Mesothelial cell of epicardium (in vitro differentiated cells): ENCODE measurements at places on chromosomes 6 and 20.

DNA sequence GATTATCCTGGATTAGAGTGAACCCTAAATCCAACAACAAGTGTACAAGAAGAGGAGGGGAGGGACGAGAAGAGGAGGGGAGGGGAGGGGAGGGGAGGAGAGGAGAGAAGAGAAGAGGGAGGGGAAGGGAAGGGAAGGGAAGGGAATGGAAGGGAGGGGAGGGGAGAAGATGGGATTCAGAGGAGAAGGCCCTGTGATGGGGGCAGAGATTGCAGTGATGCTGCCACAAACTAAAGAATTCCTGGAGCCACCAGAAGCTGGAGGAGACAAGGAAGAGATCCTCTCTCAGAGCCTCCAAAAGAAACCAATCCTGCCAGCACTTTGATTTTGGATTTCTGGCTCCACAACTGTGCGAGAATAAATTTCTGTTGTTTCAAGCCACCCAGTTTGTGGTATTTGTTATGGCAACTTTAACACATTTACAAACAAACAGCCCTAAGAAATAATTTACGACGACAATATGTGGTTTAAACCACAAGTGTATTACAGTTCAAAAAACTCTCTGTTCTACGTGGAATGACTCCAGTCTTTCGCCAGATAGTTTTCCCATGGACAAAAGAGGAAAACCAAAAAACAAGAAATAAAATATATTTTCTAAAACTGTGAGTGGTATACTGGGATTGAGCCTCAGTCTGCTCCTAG, 235.4 kb downstream of the HDGFL1 start:
- DNase-seq, result no peak

- peak; percentile 27 for DNase-seq
Observed at GRCh38 chr6:168121303-168121665, 42.3 kb upstream of the FRMD1 start.

- DNase-seq, result no peak
Observed at GRCh38 chr6:29749668-29750067, 26.4 kb downstream of the HLA-F start.

DNA sequence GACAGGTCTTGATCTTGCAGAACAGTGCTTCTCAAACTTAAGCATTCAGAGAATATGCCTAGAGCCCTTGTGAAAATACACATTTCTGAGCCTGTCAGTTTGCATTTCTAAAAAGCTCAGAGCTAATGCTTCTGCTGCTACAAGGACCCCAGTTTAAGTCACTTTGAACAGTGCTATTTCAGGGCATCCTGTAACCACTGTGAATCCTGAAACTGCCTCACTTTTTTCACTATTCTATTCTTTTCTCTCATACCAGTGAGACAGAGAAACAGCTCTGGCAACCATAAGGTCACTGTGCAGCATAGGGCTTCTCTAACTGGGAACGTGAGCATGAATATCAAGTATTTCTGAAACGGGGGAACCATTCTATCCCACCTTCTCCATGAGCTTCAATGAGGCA, 51.2 kb downstream of the LGSN start:
- no peak for DNase-seq

DNA sequence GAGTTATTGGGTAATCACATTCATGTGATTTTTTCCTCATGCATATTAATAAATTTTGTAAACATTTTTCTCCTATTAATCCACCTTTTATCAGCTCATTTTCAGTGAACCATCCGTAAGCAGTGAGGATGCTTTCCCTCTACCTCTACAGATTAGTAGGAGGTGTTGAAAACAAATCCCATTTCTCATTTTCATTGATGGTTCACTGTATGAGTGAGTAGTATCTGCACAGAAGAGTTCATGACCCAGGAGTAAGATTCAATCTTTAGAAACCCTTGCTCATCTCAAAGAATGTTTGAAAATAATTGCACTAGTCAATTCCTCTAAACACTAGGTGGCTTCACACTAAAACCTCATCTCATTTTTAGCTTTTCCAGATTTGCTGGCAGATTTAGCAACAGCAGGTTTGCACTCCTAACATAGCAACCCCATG, 440.0 kb downstream of the HAO1 start:
- no peak for DNase-seq

DNA sequence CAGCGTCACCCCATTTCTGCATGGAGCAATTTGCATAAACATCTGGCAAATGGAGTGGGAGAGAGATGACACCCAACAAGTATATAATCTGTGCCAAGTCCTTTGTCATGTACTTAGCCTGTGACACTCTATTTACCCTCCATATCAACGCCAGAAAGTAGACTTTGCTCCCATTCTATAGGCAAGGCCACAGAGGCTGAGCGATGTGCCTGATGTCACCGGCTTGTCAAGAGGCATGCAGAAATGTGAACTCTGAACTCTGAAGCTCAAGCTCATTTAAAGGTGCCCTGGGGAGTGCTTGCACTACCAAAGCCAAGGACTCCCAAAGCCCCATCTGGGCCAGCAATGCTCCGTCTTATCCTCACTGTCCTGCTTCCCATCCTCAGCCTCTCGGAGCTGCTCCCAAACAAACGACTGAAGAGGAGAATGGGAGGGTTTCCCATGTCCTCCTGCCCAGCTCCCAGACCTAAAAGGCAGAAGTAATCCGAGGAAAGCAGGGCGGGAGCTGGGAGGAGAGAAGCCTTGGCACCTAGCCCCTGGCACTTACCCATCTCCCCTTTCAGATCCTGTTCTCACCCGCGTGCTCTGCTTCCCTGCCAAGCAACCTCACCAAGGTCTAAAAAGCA, 9.2 kb downstream of the CPNE5 start:
- DNase-seq, result no peak

GRCh38 chr6:166950443-166950821, 5.9 kb downstream of the RNASET2 start:
- no peak for DNase-seq

DNA sequence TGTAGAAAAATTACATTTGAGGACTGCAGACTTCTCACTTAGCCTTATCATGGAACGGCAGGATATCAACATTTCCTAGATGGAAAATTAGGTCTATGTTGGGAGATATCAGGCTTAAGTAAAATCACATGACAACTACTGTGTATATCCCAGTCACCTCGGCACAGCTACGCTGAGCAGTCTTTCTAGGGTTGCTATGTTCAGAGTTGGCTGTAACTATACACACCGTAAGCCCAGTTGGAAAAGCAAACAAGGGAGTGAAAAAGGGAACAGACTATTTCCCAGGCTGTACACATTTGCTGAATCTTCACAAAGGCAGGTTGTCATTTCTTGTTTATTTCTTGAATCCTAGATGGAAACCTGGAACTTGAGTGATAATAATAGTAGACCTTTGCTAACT, 80.7 kb upstream of the PTPRK start:
- DNase-seq, result no peak

DNA sequence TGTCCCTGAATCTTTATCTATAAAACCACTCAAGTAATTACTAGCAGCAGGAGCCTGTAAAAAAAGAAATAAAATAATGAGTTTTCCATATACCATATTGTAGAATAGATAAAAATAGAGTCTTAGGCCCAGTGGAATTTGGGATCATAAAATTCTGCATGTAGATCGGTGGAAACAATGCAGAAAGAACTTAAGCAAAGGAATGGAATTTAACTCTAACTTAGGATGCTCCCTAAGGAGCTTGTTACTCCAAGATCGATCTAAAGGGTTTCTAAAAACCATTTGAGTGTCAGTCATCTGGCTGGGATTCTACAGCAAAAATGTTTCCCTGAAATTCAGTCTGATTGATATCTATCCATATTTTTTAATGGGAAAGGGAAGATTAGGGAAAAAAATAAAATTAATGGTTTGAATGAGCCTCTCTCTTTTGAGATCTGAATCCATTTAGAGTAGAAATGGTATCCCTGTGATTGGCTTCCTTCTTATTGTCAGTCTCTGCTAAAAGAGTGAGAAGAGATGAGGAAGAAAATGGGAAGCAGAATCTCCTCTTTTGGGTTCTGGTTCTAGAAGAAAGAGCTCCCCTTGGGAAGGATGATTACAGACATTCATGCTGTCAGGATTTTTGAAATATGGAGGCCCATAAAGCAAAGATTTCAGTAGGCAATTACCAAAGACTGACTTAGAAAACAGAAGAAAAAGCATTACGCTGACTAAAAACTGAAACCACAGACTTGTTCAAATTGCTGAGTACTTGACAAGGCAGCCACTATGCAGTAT, 564.3 kb upstream of the MARCKS start:
- no peak for DNase-seq

DNA sequence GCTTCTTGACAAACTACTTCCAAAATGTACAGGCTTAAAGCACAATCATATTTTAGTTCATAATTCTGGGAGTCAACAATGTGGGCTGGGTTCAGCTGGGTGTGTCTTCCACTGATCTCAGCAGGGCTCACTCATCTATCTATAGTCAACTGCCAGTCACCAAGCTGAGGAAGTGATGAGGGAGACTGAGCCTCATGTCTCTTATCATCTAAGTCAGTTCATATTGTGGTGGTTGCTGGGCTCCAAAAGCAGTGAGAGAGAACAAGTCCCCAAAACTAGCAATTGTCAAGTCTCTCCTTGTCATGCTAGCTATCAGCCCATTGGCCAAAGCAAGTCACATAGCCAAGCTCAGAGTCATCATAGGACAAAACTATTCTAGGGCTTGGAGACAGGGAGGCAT, 465.9 kb upstream of the ARID1B start:
- DNase-seq, result no peak

- DNase-seq, result no peak
Observed at GRCh38 chr6:9614778-9615177, 800.1 kb downstream of the TFAP2A start.

- DNase-seq, result no peak
Observed at GRCh38 chr20:35003211-35004031, 47.8 kb downstream of the MYH7B start.

GRCh38 chr20:19661717-19662636, 96.1 kb upstream of the RIN2 start:
- no peak for DNase-seq

DNA sequence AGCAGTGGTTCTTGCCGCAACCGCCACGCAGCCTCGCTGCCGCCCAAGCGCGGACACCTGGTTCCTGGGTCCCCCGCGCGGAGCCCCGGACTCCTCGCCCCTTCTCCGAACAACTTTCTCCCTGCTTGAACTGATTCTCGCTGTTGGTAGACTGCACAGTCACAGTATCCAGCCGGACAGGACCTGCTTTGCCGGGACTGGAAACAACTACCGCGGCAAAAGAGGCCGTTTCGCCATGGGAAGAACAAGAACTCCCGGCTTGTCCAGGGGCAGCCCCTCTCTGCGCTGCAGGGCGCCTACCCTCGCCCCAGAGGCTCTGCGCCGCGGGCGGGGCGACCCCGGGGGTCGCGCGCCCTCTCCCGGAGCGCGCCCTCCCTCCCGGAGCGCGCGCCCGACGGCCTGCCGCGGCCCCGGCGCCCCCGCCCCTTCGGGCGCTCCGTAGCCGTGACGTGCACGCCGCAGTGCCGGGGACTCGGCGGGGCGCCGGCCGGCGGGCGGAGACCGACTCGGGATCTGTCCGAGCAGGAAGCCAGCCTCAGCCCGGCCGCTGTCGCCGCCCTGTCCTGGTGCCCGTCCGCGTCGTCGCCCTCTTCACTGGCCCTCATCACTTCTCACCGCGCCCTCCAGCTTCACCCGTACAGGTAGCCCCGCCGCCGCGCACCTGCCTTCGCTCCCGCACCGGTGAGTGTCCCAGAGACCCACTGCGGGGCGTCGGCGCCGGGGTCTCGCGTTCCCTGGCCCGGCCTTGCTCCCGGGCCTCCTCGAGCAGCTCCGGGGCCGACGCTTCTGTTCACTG, at the start of gene MYO6:
Gene MYO6 (plus strand): TSS at position 497 of the 796 bp plus-strand sequence. CDS start 68,309 bp downstream, outside the sequence.
- peak; percentile 48 for DNase-seq

DNA sequence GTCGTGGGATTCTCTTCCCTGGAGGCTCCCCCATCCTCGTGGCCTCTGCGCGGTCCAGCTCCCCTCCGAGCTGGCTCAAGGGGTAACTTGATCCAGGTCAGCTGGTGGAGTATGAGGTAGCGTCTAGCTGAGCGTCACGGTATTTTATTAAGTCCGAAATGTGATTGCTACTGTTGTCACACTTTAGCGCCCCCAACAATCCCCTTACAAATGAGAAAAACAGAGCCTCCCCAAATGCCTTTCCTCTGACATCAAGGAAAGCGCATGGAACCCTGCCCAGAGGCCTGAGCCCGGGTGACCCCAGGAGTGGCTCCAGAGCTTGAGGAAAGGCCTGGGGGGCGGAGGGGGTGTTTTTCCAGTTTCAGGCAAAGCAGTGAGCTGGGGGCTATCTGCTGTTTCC, 192.4 kb downstream of the ZMYND8 start:
- no peak for DNase-seq

DNA sequence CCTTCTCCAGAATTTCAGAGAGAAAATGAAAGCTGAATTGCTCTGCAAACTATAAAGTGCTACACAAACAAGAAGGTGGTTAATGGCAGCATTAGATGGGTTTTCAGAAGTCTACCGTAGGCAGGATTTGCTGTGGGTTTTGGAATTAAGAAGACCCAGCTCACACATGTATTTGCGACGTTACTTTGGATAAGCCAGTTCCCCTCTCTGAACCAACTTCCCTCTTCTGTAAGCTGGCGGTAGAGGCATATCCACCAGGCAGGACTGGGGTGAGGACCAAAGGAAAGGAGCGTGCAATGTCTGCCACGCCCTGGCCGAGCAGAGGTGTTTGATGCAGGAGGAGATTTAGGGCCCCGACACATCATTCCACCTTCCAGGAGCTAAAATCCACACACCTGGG, 6.9 kb downstream of the RSPO4 start:
- no peak for DNase-seq

- no peak for DNase-seq
Observed at GRCh38 chr6:90103056-90103800, 193.4 kb downstream of the BACH2 start.

GRCh38 chr6:109363753-109364152, 18.5 kb downstream of the CD164 start:
- DNase-seq, result no peak

GRCh38 chr6:132537145-132537544, 932 bp upstream of the TAAR9 start:
- DNase-seq, result no peak

DNA sequence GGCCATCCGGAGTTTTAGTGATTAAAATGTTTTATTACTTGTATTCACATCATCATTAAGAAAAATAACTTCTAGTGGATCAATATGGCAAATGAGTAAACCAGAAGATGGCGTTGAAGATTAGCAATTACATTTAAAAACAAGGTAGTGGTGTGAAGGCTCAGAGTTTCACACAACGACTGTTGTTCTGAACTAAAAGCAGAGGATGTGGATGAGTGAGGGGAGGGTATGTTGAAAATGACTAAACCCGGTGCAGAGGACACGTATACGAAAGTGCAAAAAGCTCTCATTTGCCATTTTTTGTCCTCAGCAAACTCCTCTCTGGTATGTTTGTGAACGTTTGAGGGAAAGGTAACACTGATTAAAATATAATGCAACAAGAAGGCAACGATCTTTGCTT, 1.9 kb upstream of the IRF4 start:
- no peak for DNase-seq

DNA sequence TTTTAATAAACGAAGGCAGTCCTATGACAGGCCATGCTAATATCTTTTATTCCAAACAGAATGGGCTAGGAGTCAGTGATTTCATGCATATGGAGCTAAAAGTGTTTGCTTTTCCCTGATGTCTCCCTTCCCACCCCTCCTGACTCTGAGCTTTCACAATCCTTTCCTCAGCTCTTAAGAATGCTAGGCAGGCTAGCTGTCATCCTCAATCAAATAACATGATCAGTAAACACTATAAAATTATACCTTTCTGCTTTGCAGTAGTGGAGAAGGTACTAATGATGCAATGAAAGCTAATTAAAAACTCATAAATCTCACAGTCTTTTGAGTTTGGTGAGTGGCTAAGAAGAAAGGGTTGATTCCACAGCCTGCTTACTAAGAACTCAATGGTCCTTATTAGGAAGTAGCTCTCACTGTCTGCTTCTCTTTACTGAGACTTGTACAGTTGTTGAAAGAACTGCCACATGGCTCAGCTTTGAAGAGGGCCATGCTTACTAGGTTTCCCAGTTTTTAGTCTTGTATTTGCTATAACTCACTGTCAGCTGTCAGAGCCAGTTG, 250.9 kb upstream of the JAG1 start:
- no peak for DNase-seq
